ENCODE measurements at places on chromosomes 4 and X.

- no peak for DNase-seq
Observed at GRCh38 chr4:113153529-113154101, 104.2 kb downstream of the ANK2 start.

GRCh38 chrX:110381216-110381615 lies 22.6 kb downstream of the RTL9 start:
- DNase-seq: no peak

- DNase-seq: no peak
Observed at GRCh38 chr4:924107-925096, 7.7 kb downstream of the GAK start.

GRCh38 chr4:40596522-40596921 lies 33.1 kb downstream of the RBM47 start:
- DNase-seq: no peak

DNA sequence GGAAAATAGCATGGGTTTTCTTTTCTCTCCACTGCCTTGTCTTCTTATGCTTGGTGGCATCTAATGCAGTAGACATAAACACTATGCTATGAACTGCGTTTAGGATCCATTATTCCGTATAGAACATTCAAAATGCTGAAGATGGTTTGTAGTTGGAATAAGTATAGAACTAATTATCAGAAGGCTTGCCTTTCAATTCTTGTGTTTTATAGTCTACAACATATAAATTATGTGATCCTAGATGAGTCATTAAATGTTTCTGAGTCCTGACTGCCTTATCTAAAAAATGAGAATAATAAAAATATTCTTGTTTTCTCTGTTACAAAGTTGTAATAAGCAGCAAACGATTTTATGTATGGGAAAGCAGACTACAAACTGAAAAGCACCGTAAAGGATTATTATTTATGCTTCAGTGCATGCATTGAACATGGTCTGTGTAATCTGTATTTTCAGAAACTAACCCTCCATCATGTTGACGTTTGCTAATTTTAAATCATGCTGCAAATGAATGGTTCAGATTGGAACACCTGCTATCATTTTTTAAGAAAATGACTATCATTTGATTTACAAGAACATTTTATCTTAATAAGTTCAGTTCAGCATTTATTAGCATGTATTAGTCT lies 335.9 kb upstream of the AADAT start:
- no peak for DNase-seq

DNA sequence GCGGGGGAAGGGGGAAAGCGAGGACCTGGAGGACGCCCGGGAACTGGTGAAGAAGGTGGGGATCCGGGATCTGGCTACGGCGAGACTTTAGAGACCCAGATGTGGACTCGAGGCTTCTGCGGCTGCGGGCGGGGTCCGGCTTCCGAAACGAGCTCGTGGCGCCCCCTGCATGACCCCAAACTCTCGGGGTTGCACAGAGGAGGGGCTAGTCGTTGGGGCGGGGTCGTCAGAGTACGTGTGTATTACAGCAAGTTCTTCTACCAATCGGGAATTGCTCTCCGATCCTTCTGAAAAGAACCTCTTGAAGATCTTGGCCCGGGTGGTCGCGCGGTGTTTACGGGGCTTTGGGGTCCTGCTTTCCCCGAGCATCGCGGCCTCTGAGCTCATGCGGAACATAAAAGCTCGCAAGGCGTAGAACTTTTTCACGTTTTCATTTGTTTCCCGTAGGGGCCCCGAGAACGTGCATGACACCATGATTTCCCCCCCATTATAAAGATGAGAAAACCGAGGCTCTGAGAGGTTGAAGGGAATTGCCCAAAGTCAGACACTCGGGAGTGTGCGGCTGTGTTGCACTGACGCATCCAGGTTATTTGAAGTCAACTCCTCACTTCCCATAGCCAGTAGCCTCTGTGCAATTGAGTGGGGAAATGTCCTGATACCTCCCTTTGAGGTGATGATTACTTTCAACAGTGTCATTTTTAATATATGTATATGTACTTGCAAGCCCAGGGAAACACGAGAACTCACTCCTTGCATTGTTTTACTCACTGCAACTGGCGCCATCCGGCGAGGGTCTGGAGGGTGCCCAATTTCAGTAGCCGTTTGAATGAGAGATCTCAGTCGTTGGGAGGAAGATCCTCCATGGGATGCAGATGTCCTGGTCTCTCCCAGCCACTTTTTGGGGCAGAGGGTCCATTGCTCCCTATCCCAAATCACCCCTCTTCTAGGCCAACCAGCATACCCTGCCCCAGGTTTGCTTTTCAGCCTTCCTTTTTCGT lies at the start of gene BEND4:
Gene BEND4 (minus strand): TSS at position 149 of the 998 bp plus-strand sequence. CDS start 512 bp downstream, outside the sequence.
- no peak for DNase-seq

- no peak for DNase-seq
Observed at GRCh38 chr4:65566473-65566872, 103.8 kb downstream of the EPHA5 start.

DNA sequence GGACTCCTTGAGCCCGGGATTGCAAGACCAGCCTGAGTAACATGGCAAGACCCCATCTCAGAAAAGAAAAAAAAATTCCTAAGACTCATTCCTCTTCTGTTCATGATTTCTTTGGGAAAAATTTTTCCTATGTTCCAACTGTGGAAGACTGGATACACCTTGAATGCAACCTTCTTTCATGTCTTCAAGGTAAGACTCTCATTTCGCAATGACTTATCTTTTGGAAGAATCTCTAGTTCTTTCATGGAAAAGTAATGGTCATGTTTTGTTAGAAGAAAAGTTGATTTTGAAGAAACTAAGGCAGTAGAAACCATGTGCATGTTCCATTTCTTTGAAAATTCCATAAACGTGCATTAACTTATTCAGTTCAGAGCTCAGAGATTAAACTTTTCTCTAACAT lies 26.0 kb upstream of the BBS12 start:
- no peak for DNase-seq

- no peak for DNase-seq
Observed at GRCh38 chrX:116272322-116272721, 101.8 kb downstream of the AGTR2 start.

DNA sequence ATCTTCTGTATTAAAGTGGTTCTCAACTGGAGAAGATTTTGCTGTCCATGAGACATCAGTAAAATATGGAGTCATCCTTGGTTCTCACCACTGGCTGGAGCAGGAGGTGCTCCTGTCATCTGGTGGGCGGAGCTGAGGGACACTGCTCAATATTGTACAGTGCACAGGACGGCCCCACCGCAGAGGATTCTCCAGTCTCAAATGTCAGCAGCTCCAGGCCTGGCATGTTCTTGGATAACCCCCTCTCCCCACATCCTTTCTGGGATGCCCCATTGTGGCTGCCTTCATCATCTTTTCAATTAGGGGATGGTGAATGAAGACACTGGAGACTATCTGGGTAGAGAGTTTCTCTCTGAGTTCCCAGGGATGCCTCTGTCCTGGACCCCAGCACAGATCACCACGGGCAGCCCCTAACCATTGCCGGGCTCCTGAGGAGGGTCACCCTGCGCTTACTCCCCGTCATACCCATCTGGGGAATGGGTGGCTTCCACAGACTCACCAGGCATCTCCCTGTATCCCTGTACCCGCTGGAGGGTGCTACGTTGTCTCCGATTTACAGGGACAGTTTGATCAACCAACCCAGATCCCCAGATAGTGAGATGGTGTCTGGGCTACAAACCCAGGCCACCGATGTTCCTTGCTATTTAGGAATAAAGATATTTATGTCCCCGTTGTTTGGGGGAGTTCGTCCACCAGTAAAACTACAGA lies 21.9 kb upstream of the P2RY8 start:
- DNase-seq: no peak

GRCh38 chr4:73964862-73965611 lies 16.8 kb downstream of the PF4 start:
- DNase-seq: no peak

GRCh38 chr4:15004739-15005301 lies 2.5 kb downstream of the CPEB2 start:
- peak; percentile 41 for DNase-seq

DNA sequence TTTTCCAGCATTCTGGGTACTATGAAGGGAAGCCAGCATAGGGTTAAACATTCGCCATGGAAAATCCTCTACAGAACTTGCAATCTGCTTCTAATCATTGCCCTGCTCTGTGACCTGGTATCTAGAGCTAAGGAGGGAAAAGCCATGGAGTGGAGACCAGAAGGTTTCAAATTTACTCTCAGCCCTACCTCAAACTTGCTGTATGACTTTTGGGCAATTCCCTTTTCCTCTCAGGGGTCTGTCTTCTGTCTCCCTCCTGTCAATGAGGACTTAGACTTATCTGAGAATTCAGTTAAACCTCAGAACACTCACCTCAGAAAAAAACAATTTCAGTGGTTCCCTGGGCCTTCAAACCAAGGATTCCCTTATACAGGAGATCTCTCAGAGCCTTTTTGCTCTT lies 29.1 kb downstream of the ARHGEF9 start:
- no peak for DNase-seq

DNA sequence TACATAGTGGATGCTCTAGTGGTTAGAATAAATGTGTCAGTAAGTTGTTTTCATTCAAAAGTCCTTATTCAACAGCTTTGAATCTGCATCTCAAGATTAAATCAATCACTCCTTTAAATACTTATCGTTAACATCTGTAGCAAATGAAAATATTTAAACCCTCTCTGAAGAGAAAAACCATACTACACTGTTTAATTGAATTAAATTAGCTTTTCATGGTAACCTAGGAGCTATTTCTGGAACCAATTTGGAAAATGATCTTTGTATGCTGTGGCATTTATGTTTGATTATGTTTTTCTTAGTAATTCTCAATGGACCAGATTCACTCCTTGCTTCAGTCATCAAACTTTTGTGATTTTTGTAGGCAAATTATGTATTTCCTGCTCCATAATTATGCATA lies 9.7 kb downstream of the BMPR1B start:
- no peak for DNase-seq

DNA sequence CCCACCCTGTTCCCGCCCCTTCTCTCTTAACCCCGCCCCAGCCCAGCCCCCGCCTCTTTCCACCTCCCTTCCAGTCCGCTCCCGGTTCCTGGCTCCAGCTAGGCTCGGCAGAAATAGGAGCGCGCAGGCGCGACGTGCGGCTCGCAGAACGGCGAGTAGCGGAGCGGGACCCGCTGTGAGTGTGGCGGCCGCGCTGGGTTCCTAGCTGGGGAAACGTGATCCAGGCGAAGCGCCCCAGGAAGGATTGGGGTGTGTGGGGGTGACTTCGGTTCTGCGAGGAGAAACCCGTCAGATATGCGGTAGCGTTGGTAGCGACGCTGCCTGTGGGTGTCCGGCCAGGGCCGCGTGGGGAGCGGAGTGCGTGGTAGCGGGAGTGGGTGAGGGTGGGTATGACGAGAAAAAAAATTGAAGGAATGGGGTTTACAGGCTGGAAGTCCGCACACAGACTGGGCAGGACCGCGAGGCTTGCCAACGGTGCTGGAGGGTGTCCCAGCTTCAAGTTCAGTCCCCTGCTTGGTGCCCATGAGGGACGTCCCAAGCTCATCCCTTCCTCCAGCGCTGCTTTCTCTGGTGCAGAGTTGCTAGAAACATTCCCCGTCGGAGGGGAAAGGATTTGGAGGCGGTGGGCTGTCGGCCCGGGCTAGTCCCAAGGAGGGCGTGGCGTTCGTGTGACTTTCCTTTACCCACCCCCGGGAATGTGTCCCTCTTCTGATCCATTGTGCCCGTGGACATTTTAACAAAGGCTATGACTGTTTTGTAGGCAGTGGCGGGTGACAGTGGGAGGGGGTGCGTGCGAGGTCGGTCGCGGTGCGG lies at the start of gene PRRG1:
Gene PRRG1 (plus strand): TSS at position 144 of the 813 bp plus-strand sequence. CDS start 56,886 bp downstream, outside the sequence.
- no peak for DNase-seq

Data from stimulated activated CD4-positive, alpha-beta T cell treated with anti-CD3 and anti-CD28 coated beads, Interleukin-4, amount 100 ng/mL, for 1 hour (primary cell).